DMS 273 treated with DMSO at 0.1 percent for 48 hours (cell line): ENCODE measurements at places on chromosomes 6 and 20.

- no peak for DNase-seq
These were observed 159.6 kb downstream of the SASH1 start for GRCh38 chr6:148502083-148502772.

DNA sequence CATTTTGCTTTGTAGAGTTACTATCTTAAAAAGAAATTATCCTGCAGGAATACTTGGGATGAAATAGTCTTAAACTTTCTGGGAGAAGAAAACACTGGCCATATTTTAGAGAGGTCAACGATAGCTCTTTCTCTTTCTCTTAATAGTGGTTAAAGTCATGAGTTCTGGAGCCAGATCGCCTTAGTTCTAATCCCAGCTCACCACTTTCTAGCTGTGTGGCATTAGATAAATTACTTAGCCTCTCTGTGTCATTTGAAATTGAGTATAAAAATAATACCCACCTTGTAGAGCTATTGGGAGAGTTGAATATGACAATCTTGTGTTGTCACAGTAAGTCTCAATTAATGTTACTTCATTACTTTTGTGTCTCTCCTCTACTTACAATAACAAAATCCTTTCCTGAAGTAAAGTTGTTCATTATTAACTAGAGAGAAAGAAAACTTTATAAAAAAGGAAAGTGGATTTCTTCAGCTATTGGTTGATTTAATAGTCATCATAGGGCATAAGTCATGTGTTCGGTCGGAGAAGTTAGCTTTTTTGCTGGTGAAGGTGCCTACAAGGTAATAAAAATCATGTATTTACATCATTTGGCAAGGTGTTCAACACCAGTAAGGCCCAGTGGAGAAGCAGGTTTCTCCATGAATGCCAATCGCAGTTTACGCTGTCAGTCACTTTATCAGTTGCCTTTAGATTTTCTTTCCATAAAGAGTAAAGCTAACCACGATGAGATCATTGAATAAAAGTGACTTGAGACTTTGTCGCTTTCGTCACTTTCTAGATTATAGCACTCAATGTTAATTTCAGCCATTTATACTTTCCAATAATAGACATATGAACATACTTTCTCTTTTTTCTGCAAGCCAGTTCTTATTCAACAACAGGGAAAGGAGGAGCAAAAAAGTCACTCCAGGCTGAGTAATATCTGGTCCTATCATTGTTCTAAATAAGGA is 2.0 kb downstream of the NEDD9 start:
- no peak for DNase-seq

GRCh38 chr20:57381596-57382503 is 9.3 kb upstream of the RBM38 start:
- peak; percentile 26 for DNase-seq

- DNase-seq, result peak; percentile 87
These were observed 6.7 kb downstream of the MTCH1 start for GRCh38 chr6:36979347-36979742.

DNA sequence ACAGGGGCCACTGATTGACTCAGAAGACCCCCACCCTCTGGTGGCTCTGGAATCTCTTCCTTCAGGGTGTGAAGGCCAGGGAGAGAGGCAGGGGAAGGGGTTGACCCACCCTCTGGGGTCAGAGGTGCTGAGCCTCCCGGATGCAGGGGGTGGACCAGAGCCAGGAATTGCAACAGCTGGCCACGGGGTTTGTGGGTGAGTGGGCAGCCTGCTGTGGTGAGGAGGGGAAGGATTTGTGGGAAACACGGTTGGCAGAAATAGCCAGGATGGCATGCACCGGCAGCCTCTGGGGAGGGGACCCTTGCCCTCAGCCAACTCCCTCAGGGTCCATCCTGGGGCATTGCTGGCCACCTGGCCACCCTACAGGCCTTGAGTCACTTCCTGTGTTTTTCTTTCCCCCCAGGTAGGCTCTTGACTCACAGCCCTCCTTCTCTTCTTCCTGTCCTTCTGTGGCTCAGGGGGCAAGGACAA is 92.8 kb downstream of the MRPL14 start:
- DNase-seq, result no peak

GRCh38 chr6:22598339-22598738 is 29.0 kb downstream of the HDGFL1 start:
- DNase-seq, result no peak

DNA sequence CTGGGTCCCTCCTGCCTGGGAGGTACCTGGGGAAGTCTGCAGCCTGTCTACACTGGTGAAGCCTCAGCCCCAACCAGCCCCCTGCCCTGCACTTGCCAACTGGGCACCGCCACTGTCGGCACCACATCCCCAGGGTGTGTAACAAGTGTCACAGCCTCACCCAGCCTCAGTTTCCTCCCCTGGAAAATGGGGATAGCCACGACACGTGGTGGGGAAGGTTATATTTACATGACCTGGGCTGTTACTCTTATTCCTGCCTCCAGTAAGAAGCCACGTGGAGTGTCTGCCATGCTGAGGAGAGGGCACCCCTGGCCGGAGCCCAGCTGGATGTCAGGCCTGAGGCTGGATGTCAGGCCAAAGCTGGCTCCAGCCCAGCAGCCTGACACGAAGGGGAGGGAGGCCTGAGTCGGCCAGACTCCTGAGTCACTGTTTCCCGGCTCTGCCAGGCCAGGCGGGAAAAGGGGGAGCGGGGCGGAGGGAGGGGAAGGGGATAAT is 44.9 kb downstream of the SNAI1 start:
- DNase-seq, result no peak

GRCh38 chr6:157724138-157724820 is 98.8 kb upstream of the SNX9 start:
- DNase-seq, result no peak

GRCh38 chr6:130366107-130367005 is 539 bp downstream of the TMEM200A start:
- no peak for DNase-seq

DNA sequence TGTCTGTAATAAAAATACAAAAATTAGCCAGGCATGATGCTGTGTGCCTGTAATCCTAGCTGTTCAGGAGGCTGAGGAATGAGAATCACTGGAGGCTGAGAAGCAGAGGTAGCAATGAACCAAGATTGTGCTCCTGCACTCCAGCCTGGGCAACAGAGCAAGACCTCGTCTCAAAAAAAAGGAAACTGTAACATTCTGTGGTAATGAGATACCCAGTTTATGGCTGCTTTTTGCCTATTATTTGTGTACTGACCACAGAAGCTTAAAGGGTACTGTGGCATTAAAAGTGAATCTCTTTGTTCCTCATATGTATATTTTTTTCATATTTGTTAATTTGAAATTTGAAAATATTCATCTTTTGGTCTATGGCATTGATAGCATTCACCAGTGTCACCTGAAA is 185.4 kb downstream of the UST start:
- DNase-seq, result no peak

DNA sequence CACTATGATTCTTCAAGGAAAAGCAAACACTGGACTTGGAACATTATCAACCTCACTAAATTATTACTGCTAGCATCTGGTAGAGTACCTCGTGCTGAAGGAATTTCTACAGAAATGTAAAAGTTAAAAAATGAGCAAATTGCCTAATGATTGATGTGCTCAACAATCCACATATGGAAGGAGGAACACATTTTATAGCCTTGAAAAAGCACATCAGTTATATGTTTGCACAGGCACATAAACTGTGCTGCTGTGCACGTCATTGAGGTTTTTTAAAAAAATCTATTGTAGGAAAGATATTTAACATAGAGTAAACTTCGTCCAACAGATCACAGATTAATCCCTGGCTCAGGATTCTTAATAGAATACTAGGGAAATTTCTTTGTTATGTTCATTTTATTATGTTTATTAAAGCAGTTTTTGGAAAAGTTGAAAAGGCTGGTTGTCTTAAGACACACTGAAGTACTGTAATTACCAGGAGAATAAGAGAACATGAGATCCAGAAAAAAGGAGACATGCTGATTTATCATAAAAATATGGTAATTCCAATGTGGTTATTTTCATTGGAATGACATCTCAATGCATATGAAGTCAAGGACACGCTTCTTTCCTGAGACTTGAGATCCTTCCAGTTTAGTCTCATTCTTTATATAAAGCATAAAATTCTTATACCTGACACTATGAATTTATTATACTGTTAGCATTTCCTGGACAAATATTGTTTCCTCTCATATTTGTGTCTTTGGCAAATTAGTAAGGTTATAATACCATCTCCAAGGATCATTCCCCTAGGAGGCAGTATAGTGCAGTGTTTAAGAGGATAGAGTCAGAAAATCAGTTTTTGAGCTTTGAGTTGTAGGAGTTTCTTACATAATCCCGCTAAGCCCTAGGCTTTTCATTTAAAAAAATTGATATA is 511.1 kb downstream of the TENT5A start:
- no peak for DNase-seq

GRCh38 chr6:151205721-151206600 is 33.8 kb upstream of the AKAP12 start:
- DNase-seq, result no peak

GRCh38 chr6:169850746-169851145 is 99.3 kb downstream of the ERMARD start:
- DNase-seq, result no peak

- DNase-seq, result no peak
These were observed 115.4 kb downstream of the MYO6 start for GRCh38 chr6:75864446-75864845.

DNA sequence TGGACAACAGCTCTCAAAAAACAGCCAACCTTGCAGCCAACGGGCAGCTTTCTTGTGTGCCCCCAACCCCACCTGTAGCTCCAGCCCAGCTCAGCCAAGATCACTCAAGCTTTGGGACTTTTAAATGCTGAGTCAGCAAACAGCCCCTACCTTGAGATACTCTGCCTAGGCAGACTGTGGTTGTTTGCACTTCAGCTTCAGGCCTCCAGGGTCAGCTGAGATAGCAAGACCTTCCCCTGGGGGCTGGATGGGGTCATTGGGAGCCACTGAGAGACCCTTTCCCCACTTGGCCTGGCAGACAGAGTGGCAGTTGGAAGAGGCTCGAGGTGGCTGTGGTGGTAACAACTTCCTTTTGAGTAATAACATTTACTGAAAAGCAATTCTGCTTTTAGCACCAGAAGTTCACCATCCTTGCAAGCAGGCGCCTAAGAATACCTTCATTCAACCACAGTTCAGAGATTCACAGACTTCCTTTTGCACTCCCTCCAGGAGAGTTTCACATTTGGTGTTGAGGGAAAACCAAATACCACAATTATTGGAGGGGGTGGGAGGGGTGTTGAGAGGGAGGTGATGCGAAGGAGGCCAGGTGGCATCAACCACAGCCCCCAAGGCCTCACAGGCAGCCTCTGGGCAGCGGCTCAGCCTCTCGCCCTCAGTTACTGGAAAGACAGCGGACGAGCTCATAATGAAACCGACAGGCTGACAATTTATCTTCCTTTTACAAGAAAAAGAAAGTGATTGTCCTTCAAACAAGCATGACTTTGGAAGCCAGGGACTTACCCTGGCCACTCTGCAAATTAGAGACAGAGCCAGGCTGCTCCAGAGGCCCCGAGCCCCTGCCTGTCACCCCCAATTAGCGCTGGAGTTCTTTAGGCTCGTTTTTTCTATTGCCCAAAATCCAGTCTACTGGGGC is 148.1 kb downstream of the CEBPB start:
- DNase-seq, result no peak
